ENCODE measurements at places on chromosomes 3 and 15. TPM values are rescaled to one million over a fixed set of nuclear protein-coding genes. Genes with fewer than 3 reads are reported as not detected.

ATP2B2 gene
- 0.31 TPM for total RNA-seq

- peak within 1 kb of the TSS; percentile 91 for H3K27ac ChIP-seq
- H3K4me1 ChIP-seq = peaks cover 56% of the 10 kb centered on the region
- H3K27me3 ChIP-seq = no peaks in the 10 kb centered on the region
- peak within 1 kb of the TSS; percentile 77 for H3K4me3 ChIP-seq
- no peaks in the 10 kb centered on the region for H3K36me3 ChIP-seq
- peak; percentile 44 for DNase-seq
These were observed at the start of gene PDZRN3 for GRCh38 chr3:73624821-73625665. Gene PDZRN3, minus strand, starts transcription at chr3:73624941.

CRYGS gene
- total RNA-seq = not detected

GOLGA6A gene
- total RNA-seq = 0.10 TPM

LSAMP gene
- total RNA-seq = 0.10 TPM

- peak overlapping the region; percentile 72 for H3K27ac ChIP-seq
- H3K4me1 ChIP-seq = peaks cover 22% of the 10 kb centered on the region
- peak; percentile 82 for DNase-seq
- H3K4me3 ChIP-seq = no peak overlapping the region
These were observed 13.3 kb upstream of the PAQR9 start for GRCh38 chr3:142976621-142977398.

Data from gastrocnemius medialis (tissue), 4 donors.